MM.1S (cell line): ENCODE measurements at places on chromosomes 2 and 18.

DNA sequence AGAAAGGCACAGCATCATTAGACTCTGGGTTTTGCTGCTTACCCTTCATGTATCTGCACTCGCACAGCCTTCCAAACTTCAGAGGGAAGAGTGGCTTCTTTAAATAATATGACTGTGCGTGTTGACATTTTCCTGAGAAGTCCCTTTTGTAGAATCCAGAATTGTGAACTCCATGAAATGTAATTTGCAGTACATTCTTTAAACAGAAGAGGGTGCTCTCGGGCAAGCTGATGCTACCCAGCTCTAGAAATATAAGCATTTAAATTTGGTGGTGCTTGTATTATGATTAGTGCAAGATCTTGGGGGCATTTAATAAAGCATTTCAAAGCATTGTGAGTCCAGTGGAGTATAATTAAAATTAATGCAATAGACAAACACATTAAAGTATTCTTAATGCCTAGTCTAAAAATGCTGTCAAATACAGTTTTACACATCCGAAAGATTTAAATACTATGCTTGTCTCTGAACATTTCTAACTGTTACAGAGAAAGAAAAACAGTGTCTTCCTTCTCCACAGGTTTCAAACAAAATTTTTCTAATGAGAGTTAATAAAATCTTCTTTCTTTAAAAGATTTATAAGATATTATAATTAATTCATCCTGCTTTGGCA lies 17.3 kb upstream of the GTF2A1L start:
- H3K4me3 ChIP-seq: no peak overlapping the region
- H3K36me3 ChIP-seq: no peaks in the 10 kb centered on the region

- H3K4me3 ChIP-seq: peak overlapping the region; percentile 85
- no peaks in the 10 kb centered on the region for H3K27me3 ChIP-seq
Measured at GRCh38 chr2:238060096-238060541, 682 bp upstream of the SCLY start.

GRCh38 chr2:163417596-163418337 lies 318.0 kb downstream of the FIGN start:
- H3K27ac ChIP-seq: no peak overlapping the region
- no peak overlapping the region for H3K4me3 ChIP-seq
- DNase-seq: no peak
- no peaks in the 10 kb centered on the region for H3K27me3 ChIP-seq

GRCh38 chr2:217912098-217913024 lies 90.4 kb downstream of the TNS1 start:
- no peak overlapping the region for H3K4me3 ChIP-seq
- no peaks in the 10 kb centered on the region for H3K36me3 ChIP-seq
- no peaks in the 10 kb centered on the region for H3K4me1 ChIP-seq
- 0 out of 2 replicates have a peak, but pooled peaks cover 4% of the 10 kb centered on the region for H3K27me3 ChIP-seq

GRCh38 chr2:7886666-7887065 lies 795.2 kb upstream of the ID2 start:
- no peaks in the 10 kb centered on the region for H3K27me3 ChIP-seq
- H3K27ac ChIP-seq: no peak overlapping the region
- H3K36me3 ChIP-seq: no peaks in the 10 kb centered on the region
- no peak overlapping the region for H3K4me3 ChIP-seq
- no peaks in the 10 kb centered on the region for H3K4me1 ChIP-seq

- H3K27ac ChIP-seq: no peak overlapping the region
- peaks cover 9% of the 10 kb centered on the region; the same call in 1 of the 2 replicates for H3K4me1 ChIP-seq
- no peaks in the 10 kb centered on the region for H3K27me3 ChIP-seq
- no peak for DNase-seq
- H3K4me3 ChIP-seq: no peak overlapping the region
Measured at GRCh38 chr18:12597760-12598159, 60.1 kb downstream of the SPIRE1 start.

- H3K27ac ChIP-seq: no peak overlapping the region
- H3K4me1 ChIP-seq: 0 out of 2 replicates have a peak, but pooled peaks cover 4% of the 10 kb centered on the region
Measured at GRCh38 chr18:42045346-42045745, 90.3 kb downstream of the PIK3C3 start.

- H3K36me3 ChIP-seq: no peaks in the 10 kb centered on the region
- H3K4me3 ChIP-seq: no peak overlapping the region
- no peak for DNase-seq
- no peaks in the 10 kb centered on the region for H3K4me1 ChIP-seq
Measured at GRCh38 chr18:58934933-58935577, 70.4 kb downstream of the ZNF532 start.

DNA sequence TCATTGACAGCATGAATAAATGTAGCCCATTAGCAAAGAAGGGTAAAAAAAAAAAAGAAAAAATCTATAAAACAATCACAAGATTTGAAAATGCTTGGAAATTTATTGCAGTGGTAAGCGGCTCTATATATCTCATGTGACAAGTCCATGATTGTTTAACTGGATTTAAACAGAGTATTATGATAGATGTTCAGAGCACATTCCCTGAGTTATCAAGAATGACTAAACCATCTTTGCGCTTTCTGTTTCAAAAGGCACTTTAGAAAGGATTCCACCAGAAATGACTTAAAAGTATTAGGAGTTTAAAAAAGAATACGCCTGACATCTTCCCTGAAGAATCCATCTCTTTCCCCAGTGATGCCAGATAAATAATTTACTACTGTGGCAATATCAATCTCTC lies 409.5 kb upstream of the UBE2E3 start:
- no peak overlapping the region for H3K27ac ChIP-seq
- no peak overlapping the region for H3K4me3 ChIP-seq

DNA sequence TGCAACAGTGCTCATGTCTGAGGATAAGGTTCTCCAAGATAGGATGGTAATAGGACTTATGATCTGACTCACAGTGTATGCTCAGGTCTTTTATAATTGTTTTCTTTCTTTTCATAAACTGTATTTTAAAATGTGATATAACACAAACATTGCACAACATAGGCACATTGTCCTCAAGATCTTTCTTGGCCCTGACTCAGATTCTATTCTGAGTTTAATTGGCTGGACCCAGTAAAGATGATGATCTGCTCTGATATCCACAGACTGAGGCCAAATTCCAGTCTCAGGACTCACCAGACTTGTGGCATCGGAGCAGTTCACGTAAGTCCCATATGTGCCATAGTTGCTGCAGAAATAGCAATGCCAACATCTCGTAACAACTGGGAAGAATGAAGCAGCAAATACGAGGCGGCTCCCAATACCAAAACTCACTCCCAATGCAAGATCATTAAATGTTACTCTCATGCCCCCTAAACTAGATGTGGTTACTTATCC lies 448.9 kb upstream of the SLC14A2 start:
- H3K4me1 ChIP-seq: 0 out of 2 replicates have a peak, but pooled peaks cover 3% of the 10 kb centered on the region
- H3K27me3 ChIP-seq: no peaks in the 10 kb centered on the region
- no peaks in the 10 kb centered on the region for H3K36me3 ChIP-seq
- no peak overlapping the region for H3K4me3 ChIP-seq
- no peak overlapping the region for H3K27ac ChIP-seq

GRCh38 chr2:68391869-68392268 lies 26.8 kb downstream of the PLEK start:
- H3K4me1 ChIP-seq: peaks cover 35% of the 10 kb centered on the region
- no peaks in the 10 kb centered on the region for H3K27me3 ChIP-seq
- no peak for DNase-seq
- no peak overlapping the region for H3K27ac ChIP-seq

- no peaks in the 10 kb centered on the region for H3K27me3 ChIP-seq
- no peak overlapping the region for H3K27ac ChIP-seq
- DNase-seq: no peak
- H3K36me3 ChIP-seq: no peaks in the 10 kb centered on the region
- no peaks in the 10 kb centered on the region for H3K4me1 ChIP-seq
- H3K4me3 ChIP-seq: no peak overlapping the region
Measured at GRCh38 chr2:46814160-46814961, 101.2 kb downstream of the MCFD2 start.

GRCh38 chr2:235612181-235612950 lies 118.5 kb downstream of the AGAP1 start:
- no peak for DNase-seq
- H3K27me3 ChIP-seq: no peaks in the 10 kb centered on the region
- no peak overlapping the region for H3K4me3 ChIP-seq
- peaks cover 52% of the 10 kb centered on the region for H3K4me1 ChIP-seq
- no peaks in the 10 kb centered on the region for H3K36me3 ChIP-seq

- DNase-seq: no peak
- no peaks in the 10 kb centered on the region for H3K36me3 ChIP-seq
- no peak overlapping the region for H3K27ac ChIP-seq
- H3K27me3 ChIP-seq: no peaks in the 10 kb centered on the region
Measured at GRCh38 chr2:147500229-147500628, 344.6 kb upstream of the ACVR2A start.

- no peaks in the 10 kb centered on the region for H3K36me3 ChIP-seq
- no peaks in the 10 kb centered on the region for H3K27me3 ChIP-seq
- no peak overlapping the region for H3K27ac ChIP-seq
- no peak overlapping the region for H3K4me3 ChIP-seq
Measured at GRCh38 chr2:85828725-85829124, 60.1 kb downstream of the ST3GAL5 start.

- no peaks in the 10 kb centered on the region for H3K36me3 ChIP-seq
- H3K27me3 ChIP-seq: no peaks in the 10 kb centered on the region
- 0 out of 2 replicates have a peak, but pooled peaks cover 6% of the 10 kb centered on the region for H3K4me1 ChIP-seq
- no peak overlapping the region for H3K4me3 ChIP-seq
- H3K27ac ChIP-seq: no peak overlapping the region
Measured at GRCh38 chr18:48703418-48703817, 164.6 kb downstream of the CTIF start.

DNA sequence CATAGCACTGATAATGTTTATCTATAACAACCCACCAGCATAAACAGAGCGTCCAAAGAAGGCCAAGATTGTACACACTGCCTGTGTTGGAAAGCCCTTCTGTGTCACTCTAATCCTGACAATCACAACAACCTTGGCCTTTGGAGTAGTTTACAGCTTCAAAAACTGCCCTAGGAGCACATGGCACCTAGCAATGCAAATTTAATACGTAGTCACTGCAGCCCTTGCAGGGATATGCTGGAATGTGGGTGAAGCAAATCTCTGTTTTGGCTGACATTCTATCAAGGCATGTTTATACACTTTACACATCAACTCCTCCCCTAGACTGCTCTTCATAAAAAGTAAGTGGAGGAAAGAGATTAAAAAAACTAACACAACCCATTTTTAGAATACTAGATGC lies 66.8 kb downstream of the GRB14 start:
- H3K36me3 ChIP-seq: no peaks in the 10 kb centered on the region
- H3K4me1 ChIP-seq: no peaks in the 10 kb centered on the region
- no peak overlapping the region for H3K4me3 ChIP-seq
- H3K27ac ChIP-seq: no peak overlapping the region
- no peak for DNase-seq

DNA sequence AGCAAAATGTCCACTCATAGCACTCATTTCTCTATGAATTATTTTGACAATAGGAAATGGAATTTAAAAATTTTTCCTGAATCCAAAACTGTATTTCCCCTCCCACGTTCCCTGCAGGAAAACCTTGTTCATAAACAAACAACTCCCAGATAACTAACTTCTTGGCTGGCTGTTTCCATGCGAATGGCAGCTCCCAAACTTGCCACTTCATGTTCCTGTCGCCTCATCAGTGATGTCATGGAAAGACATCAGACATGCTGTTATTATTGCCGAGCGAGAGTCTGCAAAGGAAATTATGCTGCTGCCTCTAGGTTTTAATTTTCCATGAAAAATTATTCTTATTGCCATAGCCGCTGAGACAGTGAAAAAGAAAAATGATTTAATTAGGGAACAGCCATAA lies 117.0 kb upstream of the RIOK3 start:
- peaks cover 6% of the 10 kb centered on the region; the same call in 1 of the 2 replicates for H3K4me1 ChIP-seq
- H3K36me3 ChIP-seq: no peaks in the 10 kb centered on the region
- DNase-seq: no peak
- H3K27me3 ChIP-seq: no peaks in the 10 kb centered on the region

DNA sequence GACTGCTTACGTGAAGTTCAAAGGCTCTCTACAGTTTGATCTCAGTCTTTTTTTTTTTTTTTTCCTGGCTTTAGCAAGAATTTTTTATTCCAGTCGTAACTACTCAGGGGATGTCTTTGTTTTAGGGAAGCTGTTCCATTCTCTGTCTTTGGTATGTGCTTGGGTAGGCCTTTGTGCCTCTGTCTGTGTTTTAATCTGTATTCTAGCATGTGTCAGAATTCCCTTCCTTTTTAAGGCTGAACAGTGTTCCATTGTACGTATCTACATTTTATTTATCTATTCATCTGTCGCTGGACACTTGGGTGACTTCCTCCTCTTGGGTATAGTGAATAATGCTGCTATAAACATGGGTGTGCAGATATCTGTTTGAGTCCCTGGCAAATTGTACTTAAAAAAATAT lies 42.6 kb downstream of the MYO1B start:
- H3K27me3 ChIP-seq: no peaks in the 10 kb centered on the region
- H3K36me3 ChIP-seq: no peaks in the 10 kb centered on the region
- no peak for DNase-seq
- no peaks in the 10 kb centered on the region for H3K4me1 ChIP-seq
- H3K4me3 ChIP-seq: no peak overlapping the region

GRCh38 chr18:21769206-21769605 lies 28.6 kb downstream of the MIB1 start:
- no peaks in the 10 kb centered on the region for H3K27me3 ChIP-seq
- H3K4me1 ChIP-seq: no peaks in the 10 kb centered on the region
- no peak overlapping the region for H3K27ac ChIP-seq
- no peak overlapping the region for H3K4me3 ChIP-seq
- no peak for DNase-seq
- H3K36me3 ChIP-seq: peaks cover 9% of the 10 kb centered on the region
